Retina (tissue), 1 donor: ENCODE measurements at places on chromosomes 2 and 18.
A peak's percentile ranks its signal among the peaks of the same experiment; 100 is the strongest.

DNA sequence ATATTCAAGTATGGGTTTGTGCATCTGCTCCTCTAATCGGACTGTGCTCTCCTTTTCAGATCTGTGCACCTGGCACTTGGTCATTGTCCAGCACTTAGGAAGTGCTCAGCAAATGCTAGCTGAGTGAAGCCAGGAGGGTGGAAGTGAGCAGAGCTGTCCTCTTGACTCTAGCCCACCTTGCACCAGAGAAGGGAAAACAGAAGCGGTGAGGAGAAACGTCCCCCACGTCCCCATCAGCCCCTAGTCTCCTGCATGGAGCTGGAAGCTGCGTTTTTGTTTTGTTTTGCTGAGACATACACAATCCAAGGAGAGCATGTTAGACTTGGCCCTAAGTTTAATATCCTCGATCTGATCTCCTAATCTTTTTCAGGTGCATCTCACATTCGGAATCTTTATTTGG lies 73.6 kb downstream of the EN1 start:
- DNase-seq = peak; percentile 10

- no peak for DNase-seq
Measured at GRCh38 chr2:160207271-160207670, 7.2 kb upstream of the ITGB6 start.

GRCh38 chr2:120037995-120038541 lies 25.2 kb downstream of the EPB41L5 start:
- no peak for DNase-seq

GRCh38 chr2:226439337-226439736 lies 360.3 kb downstream of the IRS1 start:
- no peak for DNase-seq

DNA sequence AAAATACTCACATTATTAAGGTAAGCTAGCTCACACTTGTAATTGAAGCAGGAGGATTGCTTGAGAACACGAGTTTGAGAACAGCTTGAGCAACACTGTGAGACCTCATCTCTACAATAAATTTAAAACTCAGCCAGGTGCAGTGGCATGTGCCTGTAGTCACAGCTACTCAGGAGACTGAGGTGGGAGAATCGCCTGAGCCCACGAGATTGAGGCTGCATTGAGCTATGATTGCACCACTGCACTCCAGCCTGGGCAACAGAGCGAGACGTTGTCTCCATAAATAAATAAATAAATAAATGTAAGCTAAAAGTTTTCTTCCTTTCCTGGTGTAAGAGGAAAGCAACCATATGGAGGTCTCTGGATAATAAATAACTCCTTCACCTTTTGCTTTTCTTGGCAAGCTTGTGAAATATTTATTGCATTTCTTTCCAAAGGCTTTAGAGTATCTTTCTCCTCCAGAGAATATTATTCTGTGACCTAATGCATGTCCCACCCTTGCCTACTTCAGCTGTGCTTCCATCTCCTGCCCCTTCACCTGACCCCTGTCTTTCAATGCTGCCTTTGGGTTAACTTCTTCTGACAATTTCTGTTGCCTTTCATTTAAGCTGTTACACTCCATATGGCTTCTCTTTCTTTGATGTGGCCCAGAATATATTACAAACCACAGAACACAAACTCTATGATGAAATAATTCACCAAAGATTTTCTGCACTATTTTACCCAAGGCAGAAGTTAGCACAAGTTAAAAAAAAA lies 280.7 kb upstream of the RND3 start:
- peak; percentile 28 for DNase-seq

DNA sequence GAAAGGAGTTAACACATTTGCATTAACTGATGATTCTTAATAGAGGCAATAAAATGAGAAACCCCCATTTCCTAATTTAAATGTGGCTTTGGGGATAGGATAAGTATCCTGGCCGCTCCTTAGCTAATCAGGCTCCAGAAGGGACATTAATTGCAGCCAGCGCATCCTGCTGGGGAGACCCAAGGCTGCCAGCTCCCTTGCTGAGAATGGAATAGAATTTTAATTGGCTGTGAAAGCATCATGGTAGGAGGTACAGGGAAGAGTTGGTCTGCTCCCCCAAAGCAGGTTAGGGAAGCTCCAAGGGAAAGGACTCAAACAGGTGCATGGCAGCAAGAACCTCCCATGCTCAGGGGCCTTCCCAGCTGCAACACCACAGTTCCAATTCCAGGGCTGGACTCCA lies 71.4 kb downstream of the MARCHF4 start:
- no peak for DNase-seq

DNA sequence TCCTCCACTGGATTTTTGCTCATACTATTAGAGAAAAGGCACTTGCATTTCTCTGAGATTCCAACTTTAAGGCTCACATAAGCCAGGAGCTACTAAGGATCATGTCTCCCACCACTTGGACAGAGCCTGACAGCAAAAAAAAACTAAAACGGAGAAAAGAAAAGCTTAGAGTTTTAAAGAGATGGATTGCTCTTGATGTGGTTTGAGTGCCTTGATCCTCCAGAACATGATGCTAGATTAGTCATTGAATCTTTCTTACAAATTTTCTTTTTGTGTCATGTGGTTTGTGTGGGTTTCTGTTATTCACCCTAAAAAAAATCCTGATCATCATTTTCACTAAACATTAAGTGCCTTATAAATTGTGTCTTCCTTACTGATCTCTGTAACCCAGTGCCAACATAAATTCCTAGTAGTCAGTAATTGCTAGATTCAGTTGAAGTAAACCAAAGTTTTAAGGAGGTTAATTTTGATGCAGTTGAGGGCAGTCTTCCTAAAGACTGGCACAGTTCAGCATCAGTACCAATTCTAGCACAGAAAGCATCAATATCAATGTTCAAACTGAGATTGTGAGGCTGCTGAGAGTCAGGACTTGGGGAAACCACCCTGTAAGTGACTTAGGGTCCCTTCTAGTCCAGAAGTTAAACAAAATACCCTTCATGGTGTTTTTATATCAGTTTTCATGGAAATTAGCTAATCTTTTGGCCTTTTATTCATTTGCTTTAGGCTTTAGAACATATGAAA lies 206.3 kb downstream of the RAD51AP2 start:
- DNase-seq = no peak

DNA sequence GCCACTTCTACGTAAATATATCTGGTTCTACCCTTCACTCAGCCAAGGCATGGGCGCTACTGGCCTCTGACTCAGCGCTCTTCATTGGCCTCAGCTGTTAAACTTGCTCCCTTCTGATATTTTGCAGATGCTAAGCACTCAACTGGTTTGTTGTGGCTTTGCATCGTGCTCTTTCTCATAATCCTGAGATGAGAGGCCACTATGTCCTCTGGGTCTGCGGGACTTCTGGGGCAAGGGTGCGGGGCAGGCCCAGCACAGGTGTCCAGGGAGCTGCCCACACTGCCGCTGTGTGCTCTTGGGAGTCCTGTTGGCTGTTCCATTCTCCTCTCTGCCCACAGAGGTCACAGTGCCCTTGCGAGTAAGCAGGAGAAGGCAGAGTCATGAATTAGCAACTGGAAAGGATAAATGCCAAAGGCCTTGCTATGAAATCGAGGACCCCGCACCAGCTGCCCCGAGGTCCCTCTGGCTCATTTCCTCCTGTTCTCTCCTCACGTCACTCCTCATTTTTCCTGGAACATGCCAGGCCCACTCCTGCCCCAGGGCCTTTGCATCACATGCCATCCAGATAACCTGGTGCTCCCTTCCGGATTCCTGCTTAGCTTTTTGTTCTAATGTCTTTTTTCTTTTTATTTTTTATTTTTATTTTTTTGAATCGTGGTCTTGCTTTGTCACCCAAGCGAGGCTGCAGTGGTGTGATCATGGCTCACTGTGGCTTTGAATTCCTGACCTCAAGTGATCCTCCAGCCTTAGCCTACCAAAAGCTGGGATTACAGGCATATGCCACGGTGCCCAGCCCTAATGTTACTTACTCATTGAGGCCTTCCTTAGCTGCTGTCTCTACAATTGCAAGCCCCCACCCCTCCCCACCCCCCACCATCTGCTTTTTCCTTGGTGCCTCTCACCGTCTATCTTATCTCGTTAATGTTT lies 34.9 kb upstream of the MAT2A start:
- no peak for DNase-seq

DNA sequence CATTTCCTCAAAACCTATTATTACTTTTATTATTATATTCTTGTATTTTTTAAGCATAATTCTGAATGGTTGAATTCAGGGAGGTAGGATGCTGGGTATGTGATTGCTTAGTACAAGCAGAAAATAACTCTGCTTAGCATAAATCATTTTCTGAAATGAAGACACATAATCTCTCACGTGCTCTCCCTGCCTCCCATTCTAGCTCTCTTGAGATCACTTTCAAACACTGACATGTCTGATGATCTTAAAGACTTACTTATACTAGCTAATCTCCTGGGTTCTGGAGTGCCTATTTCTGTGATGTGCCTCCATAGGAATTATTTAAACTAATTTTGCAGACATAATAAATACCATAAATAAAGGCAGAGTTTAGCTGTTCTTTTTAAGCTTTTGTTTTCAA lies 1136.0 kb downstream of the SUCLG1 start:
- no peak for DNase-seq

GRCh38 chr2:120964819-120965218 lies 229.2 kb downstream of the GLI2 start:
- DNase-seq = no peak

- no peak for DNase-seq
Measured at GRCh38 chr2:53104263-53104662, 663.3 kb upstream of the CHAC2 start.

DNA sequence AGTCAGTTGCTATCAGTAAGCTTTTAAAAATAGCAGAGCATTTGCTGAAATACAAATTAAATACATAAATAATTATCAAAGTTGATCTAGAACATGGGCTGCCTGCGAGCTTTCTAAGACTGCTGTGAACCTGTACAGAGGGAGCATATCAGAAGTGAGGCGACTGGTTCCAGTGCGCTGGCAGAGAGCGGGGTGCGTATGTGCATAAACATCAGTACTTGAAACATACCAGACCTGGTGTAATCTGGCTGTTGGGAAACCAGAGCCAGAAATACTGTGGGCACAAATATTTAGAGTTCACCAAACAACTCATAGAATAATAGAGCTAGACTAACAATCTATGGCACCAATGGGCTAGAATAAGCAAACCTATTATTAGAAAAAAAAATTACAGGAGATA lies 27.3 kb downstream of the PDIA6 start:
- DNase-seq = no peak

DNA sequence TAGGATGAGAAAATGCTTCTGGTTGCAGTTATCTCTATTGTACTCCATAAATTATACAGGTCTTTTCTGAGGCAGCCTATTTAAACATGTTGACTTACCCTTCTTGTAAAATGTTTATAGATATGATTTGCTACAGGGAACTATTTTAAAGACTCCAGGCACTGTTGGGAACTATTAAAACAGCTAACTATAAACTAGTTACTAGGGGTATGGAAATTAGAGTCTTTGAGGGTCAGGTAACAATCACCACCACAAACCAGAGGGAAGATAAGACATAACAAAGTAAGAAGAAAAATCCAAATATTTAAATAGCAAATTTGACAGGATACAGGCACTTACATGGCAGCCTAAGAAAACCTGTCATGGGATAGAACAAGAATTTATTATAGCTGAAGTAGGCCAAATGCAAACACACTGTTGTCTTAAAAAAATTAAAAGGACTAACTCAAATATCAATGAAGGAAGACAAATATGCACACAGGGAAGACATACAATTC lies 251.0 kb upstream of the CWC22 start:
- no peak for DNase-seq

DNA sequence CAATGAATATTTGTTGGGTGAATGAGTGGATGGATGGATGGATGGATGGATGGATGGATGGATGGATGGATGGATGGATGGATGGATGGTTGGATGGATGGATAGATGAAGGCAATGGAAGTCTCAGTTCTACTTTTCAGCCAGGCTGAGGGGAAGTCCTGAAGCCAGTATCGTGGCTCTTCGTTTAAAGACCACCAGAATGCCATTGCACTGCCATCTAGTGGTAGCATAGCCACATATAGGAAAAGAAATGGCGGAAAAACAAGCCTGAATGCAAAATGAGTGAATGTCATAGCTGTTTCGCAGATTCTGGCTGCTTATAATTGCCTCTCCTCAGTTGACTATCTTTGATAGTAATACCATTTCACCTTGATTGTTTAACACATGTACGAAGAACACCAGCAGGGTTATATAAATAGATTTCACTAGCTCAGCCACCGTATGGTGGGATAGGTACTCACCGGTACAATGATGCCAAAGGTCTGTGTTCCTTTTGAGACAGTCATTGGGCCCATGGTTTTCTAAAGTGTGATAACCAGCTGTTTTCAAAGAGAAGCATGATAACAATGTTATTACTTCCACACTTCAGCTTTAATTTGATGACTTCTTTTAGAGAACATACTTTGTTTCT lies 62.3 kb upstream of the GREB1L start:
- peak; percentile 49 for DNase-seq

DNA sequence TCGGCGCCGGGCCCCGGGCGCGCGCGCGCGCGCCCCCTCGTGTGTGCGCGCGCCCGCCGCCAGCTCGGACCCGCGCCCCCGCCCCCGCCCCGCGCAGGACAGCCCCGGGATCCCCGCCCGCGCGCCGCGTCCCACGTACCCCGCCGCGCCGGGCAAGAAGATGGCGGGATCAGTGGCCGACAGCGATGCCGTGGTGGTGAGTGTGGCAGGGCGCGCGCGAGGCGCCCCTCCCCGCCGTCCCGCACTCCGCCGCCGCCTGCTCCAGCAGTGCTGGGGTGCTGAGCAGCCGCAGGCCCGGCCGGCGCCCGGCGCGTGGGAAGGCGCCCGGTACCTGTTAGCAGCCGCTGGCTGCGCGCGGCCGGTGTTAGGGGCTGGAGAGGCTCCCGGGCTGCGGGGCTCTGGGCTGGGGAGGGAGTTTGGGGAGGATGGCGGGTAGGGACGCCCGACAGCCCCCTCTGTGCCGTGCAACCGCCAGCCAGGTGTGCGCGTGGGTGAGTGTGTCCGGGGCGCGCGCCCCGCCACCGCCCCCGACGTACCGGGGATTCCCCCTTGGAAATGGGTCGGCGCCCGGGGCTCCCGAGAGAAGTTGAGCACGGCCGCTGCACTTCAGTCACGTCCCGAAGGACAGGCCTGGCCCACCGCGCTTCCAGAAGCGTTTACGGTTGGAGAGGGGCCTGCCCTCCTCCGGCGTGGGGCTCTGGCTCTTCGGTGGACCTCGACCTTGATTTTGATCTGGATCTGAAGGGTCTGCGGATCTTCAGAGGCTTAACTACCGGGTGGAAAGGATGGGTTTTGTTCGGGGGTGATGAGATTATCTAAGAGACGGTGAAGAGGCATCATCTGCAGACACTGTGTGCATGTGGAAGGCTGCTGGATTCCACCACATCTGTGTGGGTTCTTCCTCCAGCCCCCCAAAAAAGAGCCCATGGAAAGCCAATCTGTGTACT lies 697 bp downstream of the LGALSL start:
- peak; percentile 79 for DNase-seq
